Activated naive CD8-positive, alpha-beta T cell treated with anti-CD3 and anti-CD28 coated beads, Interleukin-2, amount 50 U/mL, for 16 hours (primary cell): ENCODE measurements at places on chromosomes 5 and 9.

DNA sequence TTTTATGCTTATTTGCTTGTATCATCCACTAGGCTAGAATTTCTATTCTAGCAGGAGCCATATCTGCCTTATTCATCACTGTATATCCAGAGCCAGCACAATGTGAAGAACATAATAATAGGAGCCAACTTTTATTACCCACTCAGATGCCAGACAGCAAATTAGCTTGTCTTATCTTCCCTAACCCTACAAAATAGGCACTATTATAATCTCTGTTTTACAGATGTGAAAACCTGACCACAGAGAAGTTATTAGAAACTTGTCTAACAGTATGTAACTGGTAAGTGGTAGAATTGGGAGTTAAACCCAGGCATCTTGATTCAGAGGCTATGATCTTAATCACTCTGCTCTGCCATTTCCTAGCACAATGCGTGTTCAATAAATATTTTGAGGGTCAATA lies 579.5 kb downstream of the CAAP1 start:
- no peak for DNase-seq

GRCh38 chr9:114256827-114257328 lies 66.0 kb upstream of the ORM1 start:
- no peak for DNase-seq

GRCh38 chr5:39816866-39817265 lies 392.1 kb upstream of the DAB2 start:
- no peak for DNase-seq

DNA sequence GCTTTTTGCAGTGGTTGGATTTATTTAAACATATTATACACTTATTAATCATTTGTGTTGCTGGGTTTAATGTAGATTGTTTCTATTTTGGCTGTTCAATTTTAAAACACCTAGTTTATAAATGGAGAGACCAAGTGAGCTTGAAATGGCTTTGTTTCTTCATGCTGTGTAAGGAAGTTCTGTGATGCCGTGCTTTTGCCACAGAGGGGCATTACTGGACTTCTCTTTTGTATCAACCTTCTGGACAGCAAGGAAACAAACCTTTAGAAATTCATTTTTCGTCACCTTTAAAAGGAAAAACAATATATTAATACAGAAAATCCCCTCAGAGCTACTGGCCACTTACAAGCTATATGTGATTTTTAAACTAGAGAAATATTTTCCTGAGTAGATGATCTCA lies 81.9 kb downstream of the DMRTA1 start:
- DNase-seq: no peak

DNA sequence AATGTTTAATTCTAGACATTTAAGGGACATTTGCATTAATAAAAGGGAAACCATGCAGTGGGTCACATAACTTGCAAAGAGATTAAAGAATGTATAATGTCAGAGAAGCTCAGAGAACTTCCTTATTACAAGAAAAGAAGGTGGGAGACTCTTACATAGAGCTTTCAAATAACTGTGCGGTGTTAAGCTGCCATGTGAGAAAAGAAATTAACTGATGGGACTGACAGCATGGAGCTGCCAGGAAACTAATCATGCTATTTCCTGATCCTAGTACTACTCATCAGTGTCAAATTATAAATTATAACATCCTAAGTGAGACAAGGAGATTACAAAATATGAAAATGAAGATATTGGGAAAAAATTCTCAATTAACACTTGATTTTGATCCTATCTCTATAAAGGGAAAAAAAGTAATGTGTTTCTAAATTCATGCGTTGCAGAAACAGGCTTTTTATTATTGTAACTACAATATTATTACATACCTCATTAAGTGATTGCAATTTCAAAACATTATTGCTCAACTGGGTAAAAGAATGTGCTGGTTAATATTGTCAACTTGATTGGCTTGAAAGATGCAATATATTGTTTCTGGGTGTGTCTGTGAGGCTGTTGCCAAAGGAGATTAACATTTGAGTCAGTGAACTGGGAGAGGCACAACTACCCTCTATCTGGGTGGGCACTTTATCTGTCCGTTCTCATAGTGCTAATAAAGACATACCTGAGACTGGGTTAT lies 609.5 kb upstream of the NUDT12 start:
- no peak for DNase-seq

DNA sequence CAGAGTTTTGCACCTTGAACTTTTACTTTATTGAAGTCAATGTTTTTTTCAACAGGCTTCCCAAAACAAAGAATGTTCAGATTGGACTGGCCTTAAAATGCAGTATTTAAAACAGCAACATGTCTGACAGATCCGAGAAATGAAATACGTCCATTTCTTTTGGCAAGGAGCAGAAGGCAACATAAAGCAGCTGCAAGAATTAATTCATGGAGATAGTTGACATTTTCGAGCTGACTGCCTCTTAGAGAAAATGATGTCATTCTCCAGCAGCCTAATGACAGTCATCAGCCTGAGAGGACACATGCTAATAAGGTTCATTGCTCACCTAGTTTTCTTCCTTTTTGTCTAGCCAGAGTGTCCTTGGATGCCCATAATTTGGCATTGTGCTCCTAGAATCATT lies 232.2 kb upstream of the SEMA6A start:
- no peak for DNase-seq

DNA sequence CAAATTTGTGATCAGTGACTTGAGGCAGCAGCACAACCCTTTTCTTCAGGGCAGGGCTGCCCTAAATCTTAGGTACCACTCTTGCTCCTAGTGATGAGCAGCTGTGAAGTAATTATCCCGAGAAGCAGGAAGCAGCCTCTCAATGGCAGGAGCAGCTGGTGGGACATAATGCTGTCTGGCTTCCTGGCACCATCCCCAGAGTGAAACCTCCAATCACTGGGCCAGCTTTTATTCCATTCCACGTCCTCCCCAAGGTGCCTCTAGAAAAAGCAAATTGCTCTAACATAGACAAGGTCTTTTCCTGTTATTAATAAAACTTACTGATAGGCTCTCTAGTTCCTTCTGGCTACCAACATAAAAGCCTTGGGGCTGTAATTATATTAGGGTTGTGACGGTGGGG lies 154.0 kb downstream of the FRMD3 start:
- no peak for DNase-seq

DNA sequence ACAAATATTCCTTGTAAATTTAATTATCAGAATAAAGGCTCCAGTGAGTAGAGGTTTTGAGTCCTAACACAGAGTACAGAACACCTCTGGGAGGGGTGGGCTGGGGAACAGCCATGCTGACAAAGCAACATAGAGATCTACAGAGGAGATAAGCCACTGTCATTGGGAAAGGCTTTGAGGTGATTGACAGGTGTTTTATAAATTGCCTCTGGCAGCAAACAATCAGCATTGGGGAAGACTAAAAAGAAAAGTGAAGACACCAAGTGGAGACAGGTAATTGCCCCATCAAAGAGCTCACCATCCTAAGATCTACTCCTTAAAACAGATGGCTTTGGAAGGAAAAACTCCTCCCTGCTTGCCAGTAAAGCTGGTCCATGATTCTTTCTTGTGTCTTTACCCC lies 189.7 kb upstream of the TLE4 start:
- no peak for DNase-seq

DNA sequence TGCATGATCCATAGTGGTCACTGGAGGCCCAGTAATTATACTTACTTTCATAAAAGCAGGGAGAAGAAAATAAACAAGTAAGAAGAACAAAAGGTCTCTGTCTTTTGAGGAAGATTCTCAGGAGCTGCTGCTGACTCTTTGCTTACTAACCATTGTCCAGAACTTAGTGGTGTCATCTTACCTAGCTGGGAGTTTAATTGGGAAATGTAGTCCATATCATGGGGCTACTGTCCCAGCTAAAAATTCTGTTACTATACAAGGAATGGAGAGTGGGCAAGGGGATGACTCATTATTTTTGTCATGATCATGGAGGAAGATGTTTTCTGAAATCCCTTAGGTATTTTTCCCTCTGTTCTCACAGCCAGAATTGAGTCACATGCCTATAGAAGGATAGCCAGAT lies 639.3 kb downstream of the MTRR start:
- no peak for DNase-seq

DNA sequence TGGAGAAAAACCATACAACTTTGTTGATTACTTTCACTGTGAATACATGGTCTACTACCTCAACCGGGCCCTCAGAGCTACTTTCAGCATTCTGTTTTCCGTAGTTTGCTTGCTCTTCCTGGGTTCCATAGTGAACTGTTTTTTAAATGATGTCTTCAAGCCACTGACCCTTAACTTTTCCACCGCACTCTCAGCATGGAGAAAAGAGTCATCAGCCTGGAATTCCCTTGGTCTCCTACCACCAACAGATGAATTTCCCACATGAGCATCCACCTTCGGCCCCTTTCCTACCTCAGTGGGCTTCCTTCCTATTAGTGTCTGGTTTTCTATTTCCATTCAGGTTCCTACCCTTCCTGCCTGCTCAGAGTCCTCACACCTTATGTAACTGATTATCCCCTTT lies 135.9 kb upstream of the ADAMTSL1 start:
- DNase-seq: no peak

DNA sequence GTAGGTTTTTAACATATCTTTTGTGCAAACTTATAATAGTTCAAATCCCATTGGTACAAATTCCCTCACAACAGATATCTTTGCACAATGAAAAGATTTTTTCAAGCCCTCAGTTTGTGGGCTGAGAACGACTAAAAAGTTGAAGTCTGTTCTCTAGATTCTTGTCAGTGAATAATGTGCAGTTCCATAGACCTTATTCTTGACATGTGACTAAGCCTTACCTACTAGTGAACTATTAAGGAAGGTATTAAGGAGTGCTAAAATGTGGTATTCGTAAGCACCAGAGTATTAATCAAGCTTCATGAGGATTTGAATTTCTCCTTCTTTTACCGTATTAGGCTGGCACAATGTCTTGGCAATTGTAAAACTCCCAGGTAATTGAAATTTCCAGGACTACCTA lies 205.6 kb upstream of the DMRTA1 start:
- DNase-seq: no peak

GRCh38 chr9:7265181-7265580 lies 507.4 kb downstream of the KDM4C start:
- DNase-seq: no peak

GRCh38 chr9:128554155-128554862 lies 1.9 kb downstream of the SPTAN1 start:
- DNase-seq: no peak

- DNase-seq: no peak
These were observed 1030.5 kb downstream of the TLE4 start for GRCh38 chr9:80602291-80602690.

DNA sequence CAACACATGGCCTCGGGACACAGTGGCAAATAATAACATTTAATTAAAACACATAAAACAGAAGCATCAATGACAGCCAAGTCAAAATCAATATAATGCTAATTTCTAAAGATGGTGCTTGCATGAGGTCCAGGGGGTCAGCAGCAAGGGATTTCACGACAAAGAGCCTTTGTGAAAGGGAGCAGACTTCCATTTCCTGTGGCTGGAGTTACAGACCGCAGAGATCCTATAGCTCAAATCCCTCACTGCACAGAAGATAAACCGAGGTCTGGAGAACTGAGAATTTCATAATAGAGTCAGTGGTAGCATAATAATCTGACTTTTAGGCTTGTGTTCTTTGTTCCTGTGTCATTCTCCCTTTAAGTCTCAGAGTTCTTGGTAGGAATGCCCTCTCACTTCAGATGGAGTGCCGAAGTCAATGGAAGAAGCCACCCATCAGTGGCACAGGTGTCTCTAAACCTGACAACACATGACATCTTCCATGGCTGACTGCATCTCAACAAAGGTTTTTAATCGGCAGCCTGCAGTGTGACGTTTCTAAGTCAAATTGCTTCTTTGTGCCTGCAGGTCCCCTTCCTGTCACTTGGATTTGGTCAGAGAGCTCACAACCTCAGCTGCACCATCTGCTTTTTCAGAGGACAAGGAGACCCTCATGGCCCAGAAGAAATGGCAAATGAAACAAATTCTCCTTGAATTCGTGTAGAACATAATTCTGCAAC lies 67.4 kb downstream of the CARTPT start:
- no peak for DNase-seq

DNA sequence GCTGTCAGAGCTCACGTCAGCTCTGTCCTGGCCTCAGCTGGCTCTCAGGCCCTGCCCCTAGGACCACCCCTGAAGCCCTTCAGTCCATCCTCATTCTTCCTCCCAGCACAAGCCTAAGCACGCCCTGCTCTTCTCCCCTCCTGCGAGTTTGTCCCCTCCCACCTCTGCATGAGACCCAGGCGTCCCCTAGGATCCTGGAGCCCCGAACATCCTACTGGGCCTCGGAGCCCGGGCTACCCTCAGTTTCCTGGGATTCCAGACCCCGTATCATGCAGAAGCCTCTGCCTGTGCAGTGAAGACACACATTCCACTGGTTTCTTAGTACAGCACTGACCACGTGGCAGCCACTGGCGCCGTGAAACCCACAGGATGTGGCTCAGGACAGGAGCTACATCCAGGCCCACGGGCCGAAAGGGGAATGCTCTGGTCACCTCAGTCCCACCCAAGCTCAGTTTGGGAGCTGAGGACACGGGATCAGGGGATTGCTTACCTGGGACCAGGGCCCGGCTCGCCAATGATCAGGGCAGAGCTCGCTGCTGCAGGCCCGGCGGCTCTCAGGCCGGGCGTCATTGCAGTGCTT lies 64.2 kb downstream of the ZNF354C start:
- DNase-seq: no peak

DNA sequence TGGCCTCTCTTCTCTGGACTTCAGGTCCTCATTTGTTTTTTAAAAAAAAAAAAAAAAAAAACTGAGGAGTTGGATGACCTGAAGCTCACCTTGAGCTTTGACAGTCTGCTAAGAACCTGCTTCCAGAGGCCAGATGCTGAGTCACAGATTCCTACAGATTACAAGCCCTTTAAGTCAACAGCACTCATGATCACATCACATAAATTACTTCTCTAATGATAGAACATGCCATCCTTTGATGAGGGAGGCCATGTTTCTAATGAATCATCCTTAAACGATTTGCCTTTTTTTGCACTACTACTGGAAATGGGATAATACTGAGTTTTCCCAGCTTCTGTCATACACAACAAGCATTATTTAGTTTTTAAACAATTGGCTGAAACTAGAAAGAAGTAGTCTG lies 34.2 kb upstream of the MYOT start:
- no peak for DNase-seq

DNA sequence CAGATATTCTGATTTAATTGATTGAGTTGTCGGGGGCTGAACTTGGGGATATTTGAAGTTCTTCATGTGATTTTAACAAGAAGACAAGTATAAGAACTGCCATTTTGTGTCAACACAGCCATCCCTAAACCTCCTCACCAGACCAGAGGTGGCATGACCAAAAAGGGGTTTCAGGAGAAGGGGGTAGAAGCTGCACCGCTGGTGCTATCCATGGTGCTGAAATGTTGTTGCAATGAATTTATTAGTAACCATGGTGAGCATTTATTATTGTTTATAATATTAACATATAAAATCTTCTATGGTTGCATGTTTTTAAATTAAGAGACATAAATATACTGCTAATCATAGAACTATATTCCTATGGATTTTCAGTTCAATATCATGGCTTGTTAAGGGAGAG lies 72.3 kb downstream of the GNA14 start:
- no peak for DNase-seq

- no peak for DNase-seq
These were observed 71.6 kb downstream of the NNT start for GRCh38 chr5:43674536-43674935.

- no peak for DNase-seq
These were observed 128.9 kb downstream of the ERCC6L2 start for GRCh38 chr9:96004379-96004778.

- no peak for DNase-seq
These were observed 484.3 kb downstream of the BNC2 start for GRCh38 chr9:16386007-16386826.

GRCh38 chr5:175624316-175624715 lies 33.6 kb upstream of the HRH2 start:
- DNase-seq: no peak
